ENCODE measurements at places on chromosomes 1 and 21.

DNA sequence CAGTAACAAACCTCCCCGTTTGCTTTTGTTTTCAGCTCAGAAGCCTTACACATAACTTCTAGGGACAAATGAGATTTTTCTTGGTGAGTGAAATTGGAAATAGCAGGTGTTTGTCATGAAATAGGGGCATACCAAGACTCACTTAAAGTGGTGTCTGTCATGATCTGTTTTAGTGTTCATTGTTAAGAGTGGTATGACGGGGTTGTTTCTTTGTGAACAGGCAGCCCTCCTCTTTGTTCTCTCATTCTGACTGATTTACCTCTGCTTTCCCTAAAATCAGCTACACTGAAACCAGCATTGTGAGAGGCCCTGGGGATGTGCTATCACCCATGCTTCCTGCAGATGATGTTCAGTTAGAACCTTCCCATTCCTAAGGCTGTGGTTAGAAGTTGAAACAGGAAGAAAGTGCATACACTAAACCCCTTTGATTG lies 2.5 kb upstream of the ERO1B start:
- DNase-seq: no peak

DNA sequence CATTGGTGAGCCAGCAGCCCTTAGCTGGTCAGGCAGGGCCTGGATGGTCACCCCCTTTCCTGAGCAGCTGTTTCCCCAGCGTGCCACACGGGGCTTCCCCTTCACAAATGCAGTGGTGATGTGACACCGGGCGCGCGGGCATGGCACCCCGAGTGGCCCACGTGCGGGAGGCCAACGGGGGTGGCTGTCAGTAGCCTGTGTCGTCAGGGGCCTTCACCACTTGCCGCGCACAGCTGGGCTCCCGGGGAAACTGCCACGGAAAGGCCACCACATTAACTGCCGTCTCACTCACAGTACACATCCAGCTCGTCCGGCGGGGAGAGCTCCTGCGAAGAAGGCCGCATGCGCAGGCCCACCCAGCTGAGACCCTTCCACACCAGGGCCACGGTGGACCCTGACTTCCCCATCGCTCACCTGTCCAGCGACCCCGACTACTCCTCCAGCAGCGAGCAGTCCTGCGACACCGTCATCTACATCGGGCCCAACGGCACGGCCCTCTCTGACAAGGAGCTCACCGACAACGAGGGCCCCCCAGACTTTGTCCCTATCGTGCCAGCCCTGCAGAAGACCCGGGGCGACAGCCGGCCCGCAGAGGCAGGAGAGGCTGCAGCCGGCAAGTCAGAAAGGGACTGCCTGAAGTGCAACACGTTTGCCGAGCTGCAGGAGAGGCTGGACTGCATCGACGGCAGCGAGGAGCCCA lies 530.5 kb downstream of the KIF26B start:
- no peak for DNase-seq

DNA sequence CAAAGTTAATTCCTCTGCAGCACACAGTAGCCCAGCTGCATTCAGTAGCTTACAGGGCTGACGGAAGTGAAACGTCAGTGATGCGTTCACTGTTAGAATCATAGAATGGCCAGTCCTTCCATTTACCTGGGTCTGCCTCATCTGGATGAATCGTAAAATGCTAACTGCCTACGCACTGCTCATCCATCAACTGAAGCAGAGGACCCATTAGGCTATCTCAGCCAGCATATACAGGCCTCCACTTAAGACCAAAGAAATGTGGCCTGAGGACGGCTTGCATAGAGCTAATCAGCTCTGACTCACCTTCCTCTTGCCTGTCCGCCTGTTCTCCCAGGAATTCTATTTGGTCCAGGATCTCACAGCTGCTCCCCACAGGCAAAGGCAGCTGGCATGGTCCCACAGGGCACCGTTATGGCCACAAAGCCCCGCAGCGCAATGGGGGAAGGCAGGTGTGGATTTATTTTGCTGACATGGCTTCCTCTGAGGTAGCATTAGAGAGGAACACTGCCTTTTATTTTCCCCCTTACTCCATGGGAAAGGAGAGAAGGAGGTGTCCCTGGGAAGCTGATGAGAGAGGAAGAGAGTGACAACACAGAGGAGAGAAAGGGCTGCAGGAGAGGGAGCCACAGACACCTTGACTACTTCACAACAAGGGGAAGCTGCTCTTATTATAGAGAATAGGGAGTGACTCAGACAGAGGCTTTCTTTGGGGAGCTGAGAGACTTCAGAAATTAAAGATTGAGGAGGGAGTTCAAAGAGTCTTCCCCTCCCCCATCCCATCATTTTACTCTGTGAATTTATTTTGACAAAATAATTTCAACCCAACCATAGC lies 177.6 kb downstream of the HHIPL2 start:
- DNase-seq: no peak

GRCh38 chr21:32389337-32390015 lies 3.3 kb downstream of the URB1 start:
- DNase-seq: no peak

- DNase-seq: peak; percentile 40
Observed at GRCh38 chr1:95084317-95085176, 11.8 kb upstream of the ALG14 start.

GRCh38 chr1:209737118-209737505 lies 18.7 kb upstream of the TRAF3IP3 start:
- DNase-seq: no peak

GRCh38 chr1:13623021-13623637 lies 39.5 kb downstream of the PDPN start:
- no peak for DNase-seq

DNA sequence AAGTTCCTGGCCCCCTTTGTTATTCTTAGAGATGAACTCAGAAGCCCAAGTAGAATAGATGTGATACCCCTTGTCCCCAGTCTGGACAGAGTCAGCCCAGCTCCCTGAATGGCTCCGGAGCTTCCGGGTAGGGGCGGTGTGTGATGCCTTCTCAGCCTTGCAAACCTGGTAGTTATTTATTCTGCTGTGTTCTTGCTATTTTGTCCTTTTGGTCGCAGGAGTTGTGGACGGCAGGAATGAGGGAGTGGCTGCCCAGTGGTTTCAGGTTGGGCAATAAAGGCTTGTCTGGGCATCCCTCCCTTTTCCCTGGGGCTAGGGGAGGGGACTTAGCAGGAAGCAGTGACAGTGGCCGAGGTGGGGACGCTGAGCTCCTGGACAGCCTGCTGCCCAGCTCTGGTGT lies 2.8 kb downstream of the PTPRU start:
- no peak for DNase-seq

- DNase-seq: no peak
Observed at GRCh38 chr1:102178480-102178879, 181.8 kb upstream of the OLFM3 start.

DNA sequence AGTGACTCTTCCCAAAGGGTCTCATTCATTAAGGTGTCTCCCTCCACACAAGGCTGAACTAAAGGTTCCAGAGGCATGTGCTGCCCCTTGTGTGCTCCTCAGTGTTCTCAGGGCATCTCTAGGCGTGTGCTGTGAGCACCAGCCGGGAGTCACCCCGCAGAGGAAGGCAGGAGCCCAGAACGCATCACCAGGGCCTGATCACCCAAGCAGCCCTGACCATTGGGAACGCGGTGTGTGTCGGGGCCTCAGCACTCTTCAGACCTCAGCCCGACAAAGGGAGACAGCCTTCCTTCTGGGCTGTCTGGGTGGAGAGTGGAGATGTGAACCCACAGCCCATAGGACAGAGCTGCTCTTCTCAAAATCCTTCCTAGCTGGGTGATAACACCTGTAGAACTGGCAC lies 9.1 kb downstream of the SLC37A1 start:
- no peak for DNase-seq

DNA sequence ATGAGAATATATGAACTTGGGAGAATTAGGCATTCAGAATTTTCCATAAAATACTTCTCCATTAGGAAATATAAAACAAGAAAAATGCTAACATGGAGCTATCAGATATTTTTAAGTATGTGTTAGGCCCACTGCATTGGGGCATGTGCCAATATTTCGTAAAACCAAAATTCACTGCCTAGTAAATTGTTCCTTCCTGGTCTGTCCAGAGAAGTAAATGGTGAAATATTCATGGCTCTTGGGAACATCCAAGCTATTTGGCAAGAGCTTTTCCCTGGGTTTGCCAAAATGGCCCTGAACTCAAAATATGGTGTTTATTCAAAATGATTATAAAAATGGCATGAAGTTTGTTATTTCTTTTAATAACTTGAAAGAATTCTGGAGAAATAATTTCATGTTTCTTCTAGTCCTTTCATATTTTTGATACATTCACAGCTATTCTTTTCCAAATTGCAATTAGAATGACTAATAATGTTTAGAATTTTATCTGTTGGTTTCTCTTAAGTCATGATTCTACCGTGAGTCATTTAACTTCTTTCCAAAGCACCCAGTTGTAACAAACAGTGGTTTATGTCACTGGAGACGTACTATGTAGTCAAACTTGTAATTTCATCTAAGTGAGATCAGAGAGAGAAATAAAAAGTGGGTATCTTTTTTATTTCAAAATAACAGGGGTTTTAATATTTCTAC lies 25.7 kb upstream of the SLC19A2 start:
- no peak for DNase-seq

- DNase-seq: no peak
Observed at GRCh38 chr1:107365527-107366240, 224.8 kb downstream of the NTNG1 start.

GRCh38 chr1:237016626-237017025 lies 12.4 kb upstream of the MT1HL1 start:
- no peak for DNase-seq

GRCh38 chr1:229563241-229563640 lies 4.7 kb upstream of the ABCB10 start:
- no peak for DNase-seq

DNA sequence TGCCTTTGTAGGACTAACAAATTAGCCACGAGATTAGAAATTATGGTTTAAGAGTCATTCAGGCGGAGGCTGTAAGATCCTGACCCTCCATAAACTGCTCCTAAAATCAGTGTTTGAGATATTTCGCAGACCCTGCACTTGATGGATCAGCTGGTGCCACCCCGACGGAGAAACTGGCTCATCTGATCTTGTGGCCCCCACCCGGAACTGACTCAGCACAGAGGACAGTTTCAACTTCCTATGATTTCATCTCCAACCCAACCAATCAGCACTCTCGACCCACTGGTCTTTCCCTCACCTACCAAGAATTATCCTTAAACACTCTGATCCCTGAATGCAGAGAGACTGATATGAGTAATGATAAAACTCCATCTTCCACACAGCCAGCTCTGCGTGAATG lies 3.7 kb upstream of the JAM2 start:
- no peak for DNase-seq

DNA sequence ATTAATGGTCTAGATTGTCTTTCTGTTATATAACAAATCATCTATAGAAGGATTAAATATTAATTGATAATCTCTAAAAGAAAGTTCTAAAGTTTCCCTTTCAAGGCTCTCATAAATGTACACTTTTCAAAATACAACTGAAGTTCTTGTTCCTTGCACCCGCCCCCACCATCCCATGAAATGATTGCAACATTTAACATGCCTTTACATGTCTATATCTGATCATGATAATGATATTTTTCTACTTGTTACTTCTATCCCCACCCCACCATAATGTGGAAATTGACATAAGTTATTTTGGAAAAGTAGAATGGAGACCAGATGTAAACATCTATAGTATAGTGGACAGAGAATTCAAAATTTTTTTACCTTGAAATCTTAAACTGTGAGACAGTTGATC lies 186.6 kb downstream of the NTNG1 start:
- no peak for DNase-seq

GRCh38 chr1:209673631-209674417 lies 1.4 kb upstream of the G0S2 start:
- DNase-seq: peak; percentile 52

- no peak for DNase-seq
Observed at GRCh38 chr21:44425307-44425894, 29.9 kb upstream of the LRRC3 start.

DNA sequence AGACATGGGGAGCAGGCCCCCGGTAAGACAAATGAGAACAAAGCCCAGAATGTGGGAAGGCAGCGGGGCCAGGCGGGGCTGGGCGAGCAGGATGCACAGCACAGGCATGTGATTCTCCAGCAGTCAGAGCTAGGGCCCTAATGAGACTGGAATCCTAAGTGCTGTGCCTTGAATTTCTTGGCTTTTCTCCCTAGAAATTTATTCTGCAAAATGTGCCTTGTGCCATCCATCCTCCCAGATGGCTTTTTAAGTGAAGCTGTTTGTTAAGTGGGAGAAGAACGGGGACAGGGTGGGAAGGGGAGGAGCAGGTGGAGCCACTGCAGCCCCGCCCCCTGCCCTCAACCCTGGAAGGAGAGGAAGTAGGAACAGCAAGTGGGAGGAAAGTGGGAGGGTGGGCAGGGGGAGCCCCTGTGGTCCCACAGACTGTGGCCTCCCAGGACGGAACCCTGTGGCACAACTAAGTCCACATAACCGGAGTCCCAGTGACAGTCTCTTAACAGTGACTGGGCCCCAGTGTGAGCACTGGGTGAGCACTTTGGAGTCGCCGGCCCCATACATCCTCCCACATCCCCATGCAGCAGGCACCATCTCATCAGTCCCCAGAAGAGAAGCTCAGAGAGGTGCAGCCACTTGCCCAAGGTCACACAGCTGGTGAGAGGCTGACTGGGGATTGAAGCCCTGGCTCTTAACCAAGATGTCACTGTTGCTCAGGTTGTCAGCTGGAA lies 216.9 kb downstream of the MATN1 start:
- DNase-seq: no peak

- DNase-seq: no peak
Observed at GRCh38 chr1:24427545-24427862, 11.9 kb downstream of the NIPAL3 start.

GRCh38 chr1:96416111-96416595 lies 305.4 kb upstream of the PTBP2 start:
- DNase-seq: no peak

- no peak for DNase-seq
Observed at GRCh38 chr1:167169642-167170041, 51.0 kb upstream of the POU2F1 start.

DNA sequence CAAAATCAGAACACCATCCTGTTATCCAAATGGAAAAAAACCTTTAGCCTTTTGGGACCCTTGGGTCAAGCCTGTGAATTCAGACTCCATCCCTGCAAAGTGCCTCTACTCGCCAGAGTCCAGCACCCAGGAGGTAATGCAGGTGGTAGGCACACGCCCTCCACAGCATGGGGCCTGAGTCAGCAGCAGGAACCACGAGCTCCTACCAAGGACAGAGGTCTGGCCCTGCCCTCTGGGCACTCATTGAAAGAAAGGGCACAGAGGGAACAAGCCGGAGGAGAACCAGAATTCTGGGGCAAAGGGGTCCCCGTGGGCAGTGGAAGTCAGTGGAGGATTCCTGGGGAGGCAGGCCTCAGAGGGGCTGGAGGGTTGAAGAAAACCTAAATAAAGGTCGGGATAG lies 438.1 kb downstream of the NPHP4 start:
- no peak for DNase-seq
